ENCODE measurements at places on chromosomes 1 and 21.

DNA sequence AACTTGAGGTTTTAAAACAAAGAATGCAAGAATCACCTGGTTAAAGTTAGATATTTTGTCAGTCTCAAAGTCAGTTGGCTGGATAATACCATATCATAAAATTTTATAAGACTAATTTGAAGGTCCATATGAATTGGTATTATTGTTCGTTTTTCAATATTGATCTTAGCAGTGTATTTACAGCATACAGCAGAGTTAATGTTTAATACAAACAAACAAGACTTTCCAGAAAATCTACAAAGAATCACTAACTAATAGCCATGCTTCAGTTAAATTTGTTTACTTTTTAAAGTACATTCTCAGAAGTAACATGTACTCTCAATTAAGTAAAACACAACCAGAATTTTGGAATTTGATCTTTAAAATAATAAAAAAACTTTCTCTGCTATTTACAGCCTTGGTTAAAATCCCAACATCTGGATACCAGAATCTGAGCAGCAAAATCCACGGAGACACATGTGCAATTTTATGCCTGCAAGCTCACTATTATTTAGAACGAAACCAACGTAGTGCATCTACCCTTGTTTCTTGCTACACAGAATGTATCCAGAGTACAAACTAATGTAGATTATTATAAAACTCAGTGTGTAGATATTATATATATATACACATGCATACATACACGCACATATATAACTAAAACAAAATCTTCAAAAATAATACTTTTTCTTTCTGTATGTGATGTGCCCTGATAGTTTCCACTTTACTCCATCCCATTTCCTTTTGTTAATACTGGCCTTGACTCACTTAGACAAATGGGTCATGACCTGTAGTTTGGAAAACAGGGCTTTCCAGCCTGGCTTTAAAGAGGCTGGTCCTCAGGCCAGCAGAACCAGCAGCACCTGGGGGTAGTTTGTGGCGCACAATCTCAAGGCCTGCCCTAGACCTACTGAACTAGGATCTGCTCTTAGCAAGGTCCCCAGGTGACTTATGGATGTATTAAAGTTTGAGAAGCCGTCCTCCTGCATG is 63.6 kb upstream of the ERG start:
- DNase-seq: no peak

- no peak for DNase-seq
Measured at GRCh38 chr1:7366286-7366954, 404.7 kb upstream of the VAMP3 start.

DNA sequence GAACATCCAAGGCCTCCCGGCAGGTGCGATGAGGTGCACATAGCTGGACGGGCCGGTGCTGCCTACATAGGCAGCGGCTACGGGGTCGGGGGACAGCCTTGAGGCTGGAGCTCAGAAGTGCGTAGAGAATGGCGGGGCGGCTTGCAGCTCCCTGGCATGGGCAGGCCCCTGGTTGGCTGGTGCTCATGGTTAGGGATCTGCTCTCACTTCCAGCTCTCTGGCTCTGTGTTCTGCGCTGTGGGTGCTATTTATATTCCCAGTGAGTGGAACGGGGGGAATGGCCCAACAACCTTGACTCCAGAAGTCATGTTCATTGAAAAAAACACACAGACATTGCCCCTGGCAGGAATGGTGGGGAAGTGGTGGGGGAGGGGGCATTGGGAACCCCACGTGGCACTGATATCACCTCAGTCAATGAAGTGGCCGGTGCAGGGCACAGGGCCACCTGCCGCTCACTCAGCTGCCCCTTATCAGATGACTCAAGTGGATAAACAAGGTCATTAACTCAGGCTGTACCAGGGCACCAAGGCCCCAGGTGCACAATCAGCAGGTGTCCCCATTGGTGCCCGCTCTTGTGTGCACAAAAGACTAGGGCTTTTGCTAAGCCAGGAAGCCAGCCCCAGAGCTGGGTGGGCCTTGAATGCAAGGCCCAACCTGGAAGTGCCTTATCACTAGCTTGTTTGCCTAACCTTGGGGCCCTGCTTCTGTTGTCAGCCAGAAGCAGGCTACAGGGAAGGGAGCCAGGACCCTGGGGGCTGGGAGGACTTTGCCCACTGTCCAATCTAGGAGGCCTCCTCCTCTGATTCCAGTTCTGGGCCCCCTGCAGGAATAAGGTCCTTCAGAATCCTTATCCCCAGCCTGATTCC is at the start of gene NR0B2:
TSS of gene NR0B2 (minus strand) at position 222 of the 866 bp plus-strand sequence. CDS start at position 187, 35 bp downstream.
- peak; percentile 41 for DNase-seq

DNA sequence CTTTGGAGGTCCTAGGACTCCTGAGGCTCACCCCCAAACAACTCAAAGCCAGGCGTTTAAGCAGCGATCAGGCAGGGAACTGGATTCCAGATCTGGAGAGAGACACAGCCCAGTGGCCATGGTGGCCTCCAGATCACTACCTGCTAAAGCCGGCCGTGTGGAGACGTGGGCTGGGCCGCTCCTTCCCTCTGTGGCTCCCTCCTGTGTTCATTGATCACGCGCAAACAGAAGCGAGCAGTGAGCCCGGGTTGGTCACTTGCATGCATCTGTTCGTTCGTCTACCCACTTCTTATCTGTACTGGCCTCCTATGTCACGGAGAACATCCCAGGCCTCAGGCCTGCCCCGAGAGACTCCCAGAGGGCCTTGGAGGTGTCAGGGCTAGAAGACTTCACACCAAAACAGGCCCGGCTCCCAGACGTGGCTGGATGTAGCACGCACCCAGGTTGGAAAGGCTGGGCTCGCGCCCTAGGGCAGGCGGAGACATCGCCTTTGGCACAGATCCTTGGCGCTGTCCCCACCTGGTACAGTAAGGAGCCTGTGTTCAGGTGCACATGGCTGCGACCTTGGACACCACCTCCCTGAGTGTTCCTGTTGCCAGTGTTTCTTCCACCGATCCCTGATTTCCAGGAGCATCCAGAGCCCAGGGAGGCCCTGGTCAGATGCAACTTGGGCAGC is 76.7 kb upstream of the ARHGEF16 start:
- no peak for DNase-seq

GRCh38 chr1:228240411-228241240 is 32.8 kb downstream of the OBSCN start:
- no peak for DNase-seq
